Type B pancreatic cell (in vitro differentiated cells): ENCODE measurements at places on chromosomes 3 and 15. TPM values are rescaled to one million over a fixed set of nuclear protein-coding genes. Genes with fewer than 3 reads are reported as not detected.

KIF15 gene
- 5.7 and 24.8 TPM in 2 replicates for total RNA-seq

TAGLN3 gene
- total RNA-seq, result 4.8 and 14.8 TPM in 2 replicates

ACAD11 gene
- 10.4 and 14.7 TPM in 2 replicates for total RNA-seq

ACTC1 gene
- 0.52 and 19.7 TPM in 2 replicates for total RNA-seq

MCTP2 gene
- total RNA-seq, result 4.8 and 10.5 TPM in 2 replicates

GRCh38 chr3:164673738-164674137 lies 404.6 kb downstream of the SI start:
- H3K4me3 ChIP-seq, result no peak overlapping the region
- no peaks in the 10 kb centered on the region for H3K36me3 ChIP-seq
- H3K27ac ChIP-seq, result no peak overlapping the region
- no peaks in the 10 kb centered on the region for H3K27me3 ChIP-seq
- H3K4me1 ChIP-seq, result no peaks in the 10 kb centered on the region

- H3K27ac ChIP-seq, result no peak overlapping the region
- no peak for DNase-seq
- H3K36me3 ChIP-seq, result no peaks in the 10 kb centered on the region
- H3K4me3 ChIP-seq, result no peak overlapping the region
These were observed 315.1 kb upstream of the TLE3 start for GRCh38 chr15:70412794-70413193.

GRCh38 chr3:96753124-96753523 lies 61.3 kb upstream of the EPHA6 start:
- no peak overlapping the region for H3K27ac ChIP-seq
- DNase-seq, result no peak
- H3K4me1 ChIP-seq, result no peaks in the 10 kb centered on the region
- no peaks in the 10 kb centered on the region for H3K36me3 ChIP-seq
- no peak overlapping the region for H3K4me3 ChIP-seq
